Right forelimb (tissue), 1 donor: ENCODE measurements at places on chromosomes 1 and 21.

DNA sequence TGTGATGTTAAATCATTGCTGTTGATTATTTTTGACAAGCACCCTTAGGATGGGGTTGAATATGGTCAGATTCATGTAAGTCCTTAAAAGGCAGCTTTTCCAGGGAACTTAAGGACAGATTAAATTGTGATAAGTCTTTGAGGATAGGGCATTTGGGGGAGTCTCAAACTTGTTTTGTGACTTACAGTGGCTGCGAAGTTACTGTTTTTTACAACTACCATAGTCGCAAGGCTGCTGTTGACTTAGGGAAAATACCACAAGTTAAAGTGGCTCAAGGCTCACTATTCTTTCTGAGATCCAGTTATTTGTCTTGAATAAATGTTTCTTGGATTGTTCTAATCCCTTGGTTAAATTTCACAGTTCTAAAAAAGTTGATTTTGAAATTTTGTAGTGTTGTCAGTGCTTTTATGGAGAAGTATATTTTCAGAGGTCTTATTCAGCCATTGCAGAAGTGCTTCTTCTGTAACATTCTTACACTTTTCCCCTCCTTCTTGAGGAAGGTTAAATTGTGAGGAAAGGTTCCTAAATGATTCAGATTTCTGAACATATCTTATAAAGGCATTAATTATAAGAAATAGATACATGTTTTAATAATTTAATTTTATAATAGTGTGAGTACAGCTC is 47.0 kb upstream of the MPC2 start:
- no peak for DNase-seq

DNA sequence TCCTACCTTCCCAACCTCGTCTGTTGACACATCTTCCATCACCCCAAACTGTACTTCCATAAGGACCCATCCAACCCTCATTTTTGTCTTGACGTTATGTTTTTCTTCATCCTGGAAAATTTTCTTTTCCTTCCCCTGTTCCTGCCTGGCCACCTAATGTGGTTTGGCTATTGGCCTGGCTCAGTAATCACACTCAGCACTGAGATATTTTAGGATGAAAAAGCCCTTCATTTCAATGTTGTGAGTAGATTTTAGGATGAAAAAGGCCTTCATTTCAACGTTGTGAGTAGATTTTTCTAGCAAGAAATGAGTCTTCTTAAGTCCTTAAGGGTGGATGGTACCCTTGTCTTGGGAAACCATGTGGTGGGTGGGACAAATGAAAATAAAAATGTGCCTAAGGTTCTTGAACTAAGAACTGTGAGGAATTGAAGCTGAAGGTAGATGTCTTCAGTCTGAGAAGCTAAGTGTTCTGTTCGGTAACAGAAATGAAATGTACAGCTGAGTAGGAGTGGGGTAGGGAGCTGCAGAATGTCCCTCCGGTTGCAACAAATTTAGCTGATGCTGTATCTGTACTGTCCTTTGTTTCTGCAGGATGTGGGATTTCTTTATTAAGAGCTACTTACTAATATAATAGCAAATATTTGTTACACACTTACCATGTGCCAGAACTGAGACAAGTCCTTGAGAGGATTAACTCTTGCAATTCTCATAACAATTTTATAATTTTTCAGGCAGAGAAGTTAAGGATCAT is 36.1 kb downstream of the DNTTIP2 start:
- DNase-seq = no peak

DNA sequence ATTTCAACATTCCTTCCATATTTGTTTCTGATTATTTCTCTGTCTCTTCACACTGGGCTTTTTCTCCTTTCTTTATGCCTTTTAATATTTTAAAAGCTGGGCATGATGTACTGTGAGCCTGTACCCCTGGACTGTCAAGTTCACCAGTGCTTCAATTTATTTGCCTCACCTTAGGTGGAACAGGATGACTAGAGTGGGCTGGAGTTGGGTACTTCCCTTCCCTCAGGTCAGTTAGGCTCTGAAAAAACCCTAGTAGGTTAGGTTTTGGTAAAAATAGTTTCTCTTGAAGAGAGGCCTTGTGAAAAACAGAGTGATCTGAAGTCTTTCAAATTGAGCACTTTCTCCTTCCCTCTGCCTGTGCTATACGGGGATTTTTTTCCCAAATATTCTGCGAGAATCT is 163.0 kb upstream of the LYPLAL1 start:
- no peak for DNase-seq

DNA sequence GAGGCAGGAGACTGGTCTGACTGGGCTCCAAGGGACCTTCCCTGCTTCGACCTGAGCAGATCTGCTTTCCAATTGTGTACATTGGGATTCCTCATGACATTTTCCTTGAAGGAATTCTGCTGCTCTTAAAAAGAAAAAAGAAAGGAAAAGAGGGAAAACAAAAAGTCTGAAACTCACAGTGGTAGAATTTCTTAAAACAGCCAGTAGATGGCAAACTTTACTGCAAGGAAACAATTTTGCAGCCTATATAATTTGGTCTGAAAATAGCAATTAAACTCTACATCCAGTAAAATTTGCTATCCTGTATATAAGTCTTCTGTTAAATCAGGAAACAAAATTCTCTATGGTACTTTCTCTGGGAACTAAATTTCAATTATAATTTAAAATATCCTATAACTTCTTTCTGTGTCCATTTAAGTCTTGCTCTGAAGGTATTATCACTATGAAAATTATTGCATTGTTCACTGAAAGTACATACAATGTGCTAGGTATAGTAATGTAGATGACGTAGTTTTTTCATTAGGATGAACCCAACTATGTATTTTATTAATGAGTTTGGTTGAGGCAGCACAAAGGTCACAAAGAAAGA is 59.8 kb downstream of the CRB1 start:
- no peak for DNase-seq

- no peak for DNase-seq
These were observed 46.6 kb downstream of the PACC1 start for GRCh38 chr1:212368073-212368484.

DNA sequence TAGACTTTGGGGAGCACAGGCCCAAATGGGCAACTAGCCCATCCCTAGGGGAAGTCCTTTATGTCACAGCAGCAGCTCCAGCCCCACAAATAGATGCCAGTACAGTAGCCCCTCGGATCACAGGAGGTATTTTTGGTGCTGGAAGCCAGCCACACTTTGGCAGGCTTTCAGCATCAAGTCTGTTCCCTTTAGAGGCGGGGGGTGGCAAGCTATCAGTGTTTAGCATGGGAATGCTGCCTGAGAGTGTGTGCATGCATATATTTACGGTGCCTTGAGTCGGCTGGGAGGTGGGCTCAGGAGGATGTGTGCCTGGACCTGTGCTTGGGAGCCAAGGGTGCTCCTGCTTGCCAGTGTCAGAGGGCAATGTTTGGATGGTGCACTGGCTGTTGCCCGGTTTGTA is 3.5 kb upstream of the PLXNA2 start:
- peak; percentile 40 for DNase-seq

- DNase-seq = no peak
These were observed 772 bp downstream of the SLC30A2 start for GRCh38 chr1:26044971-26045721.

DNA sequence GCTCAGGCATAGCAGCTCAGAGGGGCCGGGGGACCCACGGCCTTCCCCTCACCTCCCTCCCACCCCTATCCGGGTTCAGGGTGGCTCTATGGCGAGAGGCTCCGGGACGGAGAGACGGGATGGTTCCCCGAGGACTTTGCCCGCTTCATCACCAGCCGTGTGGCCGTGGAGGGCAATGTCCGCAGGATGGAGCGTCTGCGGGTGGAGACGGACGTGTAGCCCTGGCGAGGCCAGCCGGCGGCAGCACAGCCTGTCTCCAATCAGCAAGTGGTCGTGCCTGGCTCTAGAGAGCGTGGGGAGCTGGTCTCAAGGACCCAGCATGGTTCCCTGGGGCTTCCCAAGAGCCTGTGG is 25.9 kb downstream of the ARHGEF16 start:
- DNase-seq = no peak

GRCh38 chr1:101190441-101190840 is 46.4 kb upstream of the S1PR1 start:
- DNase-seq = no peak

- DNase-seq = no peak
These were observed 14.4 kb downstream of the PLOD1 start for GRCh38 chr1:11948822-11949458.

DNA sequence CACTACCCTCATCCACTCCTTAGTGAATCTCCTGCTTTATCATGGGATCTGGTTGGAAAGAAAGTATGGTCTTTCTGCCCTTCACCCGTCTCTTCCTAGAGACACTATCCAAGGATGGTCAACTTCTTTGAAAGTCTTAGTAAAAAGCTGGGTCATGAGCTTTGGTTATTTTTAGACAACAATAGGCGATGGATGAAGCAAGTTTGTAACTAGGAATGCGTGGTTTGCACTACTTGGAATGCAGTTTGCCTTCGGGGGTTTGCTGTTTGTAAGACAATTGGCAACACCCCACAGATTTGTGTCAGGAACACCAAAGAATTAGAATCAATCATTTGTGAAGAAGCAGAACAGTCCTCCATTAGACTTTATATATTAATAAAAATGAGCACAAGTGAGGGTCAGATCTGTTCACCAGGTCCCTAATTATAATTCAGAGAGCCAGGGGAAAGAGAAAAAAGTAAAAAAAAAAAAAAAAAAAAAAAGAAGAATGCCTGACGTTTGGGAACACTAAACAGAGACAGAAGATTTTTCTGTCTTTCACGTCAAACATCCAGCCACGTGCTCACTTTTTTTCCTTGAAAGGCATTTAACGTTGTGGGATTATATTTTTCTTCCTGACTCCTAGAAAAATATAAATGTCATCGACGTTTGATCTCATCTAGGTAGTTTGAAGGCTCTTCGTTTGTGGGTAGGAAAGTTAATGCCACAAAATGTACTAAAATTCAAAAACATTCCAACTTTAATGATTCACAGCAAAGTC is 60.7 kb upstream of the BTG3 start:
- DNase-seq = no peak

DNA sequence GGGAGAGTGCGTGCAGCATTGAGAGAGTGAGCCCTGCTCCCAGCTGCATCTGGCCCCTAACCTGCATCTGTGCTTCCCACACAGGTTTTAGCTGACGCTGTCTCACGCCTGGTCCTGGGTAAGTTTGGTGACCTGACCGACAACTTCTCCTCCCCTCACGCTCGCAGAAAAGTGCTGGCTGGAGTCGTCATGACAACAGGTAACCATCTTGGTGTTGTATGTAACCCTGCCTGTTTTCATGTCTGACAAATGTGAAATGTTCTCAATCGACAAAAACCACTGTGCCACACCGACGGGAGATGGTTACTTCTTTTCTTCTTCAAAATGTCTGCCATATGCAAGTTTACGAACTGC is 105.8 kb downstream of the ADARB1 start:
- DNase-seq = no peak

DNA sequence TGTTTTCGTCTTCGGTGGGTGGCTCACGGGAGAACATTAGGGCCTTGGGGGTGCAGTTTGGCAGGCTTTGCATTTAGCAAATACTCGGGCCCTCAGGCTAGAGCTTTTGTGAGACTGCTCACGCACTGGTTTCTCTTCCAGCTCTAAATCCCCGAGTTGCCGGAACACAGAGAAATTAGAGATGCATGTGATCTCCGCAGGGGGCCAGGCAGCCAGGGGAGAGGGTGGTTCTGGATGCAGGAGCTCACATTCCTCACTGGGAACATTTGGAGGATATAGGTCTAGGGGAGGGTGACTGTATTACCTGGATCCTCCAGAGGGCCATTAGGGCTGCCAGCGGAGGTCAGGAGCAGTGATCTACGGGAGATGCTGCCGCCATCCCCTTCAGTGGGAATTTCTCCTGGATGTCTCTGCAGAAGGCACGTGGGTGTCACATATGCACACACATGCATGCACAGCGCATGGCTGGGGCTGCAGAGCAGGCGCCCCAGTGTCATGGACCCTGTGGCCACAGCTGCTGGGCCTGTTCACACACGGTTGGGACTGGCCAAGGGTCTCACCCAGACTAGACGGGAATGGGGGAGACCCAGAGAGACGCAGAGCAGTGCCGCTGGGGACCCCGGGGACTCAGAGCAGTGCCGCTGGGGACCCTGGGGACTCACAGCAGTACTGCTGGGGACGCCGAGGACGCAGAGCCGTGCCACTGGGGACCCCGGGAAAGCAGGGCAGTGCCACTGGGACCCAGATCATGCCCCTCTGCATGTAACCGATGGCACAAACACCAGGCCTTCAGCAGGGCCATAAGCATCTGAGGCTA is 258.7 kb downstream of the CAMTA1 start:
- no peak for DNase-seq

GRCh38 chr1:4711416-4712275 is 57.2 kb downstream of the AJAP1 start:
- DNase-seq = no peak

DNA sequence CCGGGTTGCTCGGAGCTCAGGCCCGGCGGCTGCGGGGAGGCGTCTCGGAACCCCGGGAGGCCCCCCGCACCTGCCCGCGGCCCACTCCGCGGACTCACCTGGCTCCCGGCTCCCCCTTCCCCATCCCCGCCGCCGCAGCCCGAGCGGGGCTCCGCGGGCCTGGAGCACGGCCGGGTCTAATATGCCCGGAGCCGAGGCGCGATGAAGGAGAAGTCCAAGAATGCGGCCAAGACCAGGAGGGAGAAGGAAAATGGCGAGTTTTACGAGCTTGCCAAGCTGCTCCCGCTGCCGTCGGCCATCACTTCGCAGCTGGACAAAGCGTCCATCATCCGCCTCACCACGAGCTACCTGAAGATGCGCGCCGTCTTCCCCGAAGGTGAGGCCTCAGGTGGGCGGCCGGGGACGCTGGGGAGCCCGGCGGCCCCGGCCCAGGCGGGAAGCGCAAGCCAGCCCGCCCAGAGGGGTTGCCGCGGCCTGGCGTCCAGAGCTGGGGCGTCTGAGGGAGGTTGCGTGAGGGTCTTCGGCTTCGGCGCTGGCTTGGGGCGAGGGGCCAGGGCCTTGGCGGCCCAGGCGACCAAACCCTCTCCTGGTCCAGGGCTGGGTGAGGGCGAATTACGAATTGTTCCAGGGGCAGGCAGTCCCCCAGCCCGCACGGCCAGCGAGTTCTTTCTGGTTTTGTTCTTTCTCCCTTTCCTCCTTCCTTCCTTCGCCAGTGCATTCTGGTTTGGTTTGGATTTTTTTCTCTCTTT is 805 bp downstream of the SIM2 start:
- no peak for DNase-seq

- DNase-seq = peak; percentile 42
These were observed 24.4 kb upstream of the AGBL4 start for GRCh38 chr1:50047916-50048694.

DNA sequence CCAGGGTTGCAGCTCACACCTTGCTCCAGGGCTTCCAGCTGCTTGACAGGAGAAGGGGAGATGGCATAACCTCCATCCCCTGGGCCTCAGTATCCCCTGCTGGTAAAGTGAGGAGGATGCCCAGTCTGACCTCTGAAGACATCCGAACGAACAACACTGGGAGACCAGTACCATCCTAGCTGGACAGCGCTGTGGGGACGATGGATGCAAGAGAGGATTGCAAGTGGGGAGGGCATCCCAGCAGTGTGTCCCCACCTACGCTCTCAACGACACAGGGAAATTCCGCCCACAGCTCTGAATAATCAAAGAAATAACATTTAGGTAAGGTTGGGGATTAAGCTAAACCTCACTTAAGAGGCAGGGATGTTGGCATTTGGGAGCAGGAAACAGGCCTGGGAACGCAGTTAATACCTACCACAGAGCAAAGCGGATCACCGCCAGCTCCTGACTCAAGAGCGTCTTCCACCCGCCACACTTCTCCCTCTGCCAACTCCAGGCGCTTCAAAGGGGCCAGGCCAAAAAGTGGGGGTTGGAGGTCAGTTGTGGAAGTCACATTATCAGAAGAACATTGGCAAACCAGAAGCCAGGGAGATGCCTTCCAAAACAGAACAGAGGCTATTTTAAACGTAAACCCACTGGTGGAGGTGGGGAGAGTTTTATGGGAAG is 47.6 kb downstream of the SSBP3 start:
- DNase-seq = no peak

- no peak for DNase-seq
These were observed 37.3 kb downstream of the MRPS6 start for GRCh38 chr21:34110594-34111202.
